ENCODE measurements at places on chromosomes 7 and 10. TPM values are rescaled to one million over a fixed set of nuclear protein-coding genes. Genes with fewer than 3 reads are reported as not detected.

DNA sequence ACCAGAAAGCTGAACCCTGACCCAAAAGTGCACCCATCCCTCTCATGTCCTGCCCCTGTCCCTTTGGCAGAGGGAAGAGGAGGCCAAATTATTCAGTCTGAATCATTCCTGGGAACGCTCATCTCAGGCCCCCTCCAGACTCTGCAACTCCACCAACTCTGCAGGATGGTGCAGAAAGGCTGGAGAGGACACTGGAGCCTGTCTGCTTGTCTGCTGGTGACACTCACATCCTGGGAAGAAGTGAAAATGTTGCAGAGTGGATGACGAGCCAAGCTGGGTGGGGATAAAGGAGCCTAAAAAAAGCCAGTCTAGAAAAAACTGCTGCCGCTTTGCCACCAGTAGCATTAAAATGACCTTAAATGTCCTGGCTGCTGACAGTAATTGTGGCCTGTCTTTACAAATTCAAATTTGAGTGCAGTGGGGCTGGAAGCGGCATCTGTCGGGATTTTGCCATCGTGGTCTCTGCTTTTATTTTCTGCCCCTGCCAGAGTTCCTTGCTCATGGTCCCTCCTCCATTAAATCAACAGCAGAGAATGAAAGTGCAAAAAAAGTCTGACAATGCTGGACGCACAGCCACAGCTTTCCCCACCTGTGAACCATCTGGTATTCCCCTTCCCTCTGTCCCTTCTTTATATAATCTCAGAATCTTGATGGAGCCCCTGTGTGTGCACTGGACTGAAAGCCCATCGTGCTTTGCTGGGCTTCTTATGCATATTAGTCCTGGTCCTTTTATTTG is 63.9 kb downstream of the STK17A start:
- peaks cover 46% of the 10 kb centered on the region for H3K4me1 ChIP-seq
- H3K27ac ChIP-seq = peak overlapping the region; percentile 96
- peaks cover 36% of the 10 kb centered on the region for H3K36me3 ChIP-seq
- no peaks in the 10 kb centered on the region for H3K27me3 ChIP-seq

DNA sequence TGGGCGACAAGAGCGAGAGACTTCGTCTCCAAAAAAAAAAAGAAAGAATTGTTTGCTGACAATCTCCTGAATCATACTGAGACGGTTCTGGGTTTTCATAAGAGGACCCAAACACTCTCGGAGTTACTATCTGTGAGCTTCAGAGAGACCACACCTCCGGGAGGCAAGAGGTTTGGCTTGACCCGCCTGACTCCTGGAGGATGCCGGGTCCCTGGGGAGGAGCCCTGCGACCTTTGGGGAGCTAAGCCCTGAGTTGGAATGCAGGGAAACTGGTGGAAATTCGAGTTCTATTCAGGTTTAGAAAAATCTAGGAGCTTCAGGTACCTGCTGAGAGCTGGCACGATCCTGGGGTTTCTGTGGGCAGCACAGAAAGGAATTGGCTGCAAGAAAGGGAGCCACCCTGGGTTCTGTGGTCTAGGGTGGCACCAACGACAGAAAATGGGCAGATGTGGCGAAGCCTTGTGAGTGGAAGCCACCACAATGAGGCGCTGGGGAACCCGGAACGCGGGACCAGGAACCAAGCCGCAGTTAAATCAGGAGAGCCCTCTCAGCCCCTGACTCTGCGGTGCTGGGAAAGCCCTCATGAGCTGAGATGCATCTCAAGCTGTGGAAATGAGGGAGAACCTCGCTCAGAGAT is 21.9 kb upstream of the GATAD1 start:
- peaks cover 11% of the 10 kb centered on the region for H3K4me1 ChIP-seq
- H3K36me3 ChIP-seq = no peaks in the 10 kb centered on the region
- DNase-seq = no peak
- H3K27me3 ChIP-seq = peaks cover 26% of the 10 kb centered on the region

DNA sequence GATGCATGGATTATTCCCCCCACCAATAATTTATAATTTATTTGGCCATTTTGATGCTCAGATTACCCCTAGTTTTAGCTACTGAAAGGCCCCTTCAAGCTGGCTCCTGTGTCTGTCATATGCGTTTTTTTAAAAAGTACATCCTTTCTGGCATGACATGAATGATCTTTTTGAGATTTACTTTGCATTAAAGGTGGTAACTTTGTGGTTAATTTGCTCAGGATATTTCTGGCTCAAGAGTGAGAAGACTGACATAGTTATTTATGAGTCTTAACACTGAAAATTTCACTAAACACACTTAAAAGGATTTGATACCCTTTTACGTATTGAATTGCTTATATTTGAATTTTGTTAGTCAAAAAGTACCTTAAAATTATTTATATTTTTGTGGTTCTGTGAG is 5.4 kb downstream of the SMC3 start:
- H3K27me3 ChIP-seq = no peaks in the 10 kb centered on the region
- DNase-seq = no peak
- peaks cover 5% of the 10 kb centered on the region for H3K36me3 ChIP-seq
- H3K4me3 ChIP-seq = peak overlapping the region; percentile 34
- peaks cover 56% of the 10 kb centered on the region for H3K4me1 ChIP-seq

DNA sequence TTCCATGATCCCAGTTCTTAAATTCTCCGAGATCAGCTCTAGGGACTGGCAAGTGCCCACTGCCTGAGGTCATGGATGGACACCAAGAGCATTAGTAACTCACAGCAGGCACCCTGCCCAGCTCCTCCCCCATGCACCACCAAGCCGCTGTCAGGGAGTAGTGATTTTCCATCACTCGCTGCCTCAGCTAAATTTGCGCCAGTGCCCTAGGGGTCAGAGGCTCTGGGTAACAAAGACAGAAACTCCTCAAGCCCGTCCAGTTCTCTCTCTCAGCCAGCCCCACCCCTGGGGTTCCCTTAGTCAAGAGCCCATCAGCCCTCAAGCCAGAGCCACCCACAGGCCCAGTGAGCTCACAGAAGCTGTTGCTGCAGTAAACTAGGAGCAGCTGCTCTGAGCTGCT is 30.0 kb downstream of the PAX2 start:
- H3K27me3 ChIP-seq = peaks cover 51% of the 10 kb centered on the region
- H3K36me3 ChIP-seq = peaks cover 5% of the 10 kb centered on the region
- H3K4me3 ChIP-seq = no peak overlapping the region
- no peak overlapping the region for H3K27ac ChIP-seq
- no peak for DNase-seq

GRCh38 chr10:10804998-10805740 is 212.5 kb upstream of the CELF2 start:
- no peaks in the 10 kb centered on the region for H3K4me1 ChIP-seq
- H3K36me3 ChIP-seq = no peaks in the 10 kb centered on the region
- H3K27ac ChIP-seq = no peak overlapping the region
- H3K4me3 ChIP-seq = no peak overlapping the region
- DNase-seq = no peak

DNA sequence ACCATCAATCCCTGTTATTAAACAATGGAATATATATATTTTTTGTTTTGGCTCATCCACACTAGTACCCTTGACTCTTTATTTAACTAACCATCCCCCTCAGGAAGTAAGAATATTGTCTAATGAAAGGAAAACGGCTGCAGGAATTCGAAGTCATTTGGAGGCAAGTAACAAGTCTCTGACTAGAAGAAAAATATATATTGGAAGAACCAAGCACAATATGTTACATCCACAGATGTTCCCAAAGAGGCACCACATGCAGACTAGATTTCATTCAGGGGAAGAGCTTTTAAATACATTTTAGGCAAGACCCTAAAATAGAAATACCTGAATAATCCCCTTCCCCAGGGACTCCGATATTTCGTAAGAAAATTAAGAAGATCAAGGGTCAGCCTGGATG is 104.5 kb downstream of the GRM3 start:
- no peak overlapping the region for H3K27ac ChIP-seq
- no peak for DNase-seq

- no peaks in the 10 kb centered on the region for H3K27me3 ChIP-seq
- H3K36me3 ChIP-seq = no peaks in the 10 kb centered on the region
- H3K4me1 ChIP-seq = no peaks in the 10 kb centered on the region
- no peak overlapping the region for H3K4me3 ChIP-seq
These were observed 49.2 kb downstream of the RHOBTB1 start for GRCh38 chr10:60894786-60895185.

- no peaks in the 10 kb centered on the region for H3K27me3 ChIP-seq
- H3K4me3 ChIP-seq = no peak overlapping the region
- DNase-seq = no peak
- no peak overlapping the region for H3K27ac ChIP-seq
- H3K36me3 ChIP-seq = no peaks in the 10 kb centered on the region
These were observed 160.8 kb upstream of the NPSR1 start for GRCh38 chr7:34497153-34497777.

- H3K36me3 ChIP-seq = peaks cover 55% of the 10 kb centered on the region
- H3K27ac ChIP-seq = peak overlapping the region; percentile 38
- DNase-seq = no peak
- no peaks in the 10 kb centered on the region for H3K27me3 ChIP-seq
- H3K4me1 ChIP-seq = peaks cover 66% of the 10 kb centered on the region
- no peak overlapping the region for H3K4me3 ChIP-seq
These were observed 30.3 kb downstream of the PIK3CG start for GRCh38 chr7:106895246-106895864.

GRCh38 chr7:11605749-11606148 is 226.2 kb downstream of the THSD7A start:
- H3K4me3 ChIP-seq = no peak overlapping the region
- H3K27ac ChIP-seq = no peak overlapping the region
- no peaks in the 10 kb centered on the region for H3K4me1 ChIP-seq
- no peaks in the 10 kb centered on the region for H3K27me3 ChIP-seq
- DNase-seq = no peak

- no peaks in the 10 kb centered on the region for H3K4me1 ChIP-seq
- peak overlapping the region; percentile 63 for H3K27ac ChIP-seq
- no peaks in the 10 kb centered on the region for H3K36me3 ChIP-seq
- no peak for DNase-seq
- H3K27me3 ChIP-seq = peaks cover 22% of the 10 kb centered on the region
These were observed 5.8 kb downstream of the ZNF365 start for GRCh38 chr10:62380016-62380415.

DNA sequence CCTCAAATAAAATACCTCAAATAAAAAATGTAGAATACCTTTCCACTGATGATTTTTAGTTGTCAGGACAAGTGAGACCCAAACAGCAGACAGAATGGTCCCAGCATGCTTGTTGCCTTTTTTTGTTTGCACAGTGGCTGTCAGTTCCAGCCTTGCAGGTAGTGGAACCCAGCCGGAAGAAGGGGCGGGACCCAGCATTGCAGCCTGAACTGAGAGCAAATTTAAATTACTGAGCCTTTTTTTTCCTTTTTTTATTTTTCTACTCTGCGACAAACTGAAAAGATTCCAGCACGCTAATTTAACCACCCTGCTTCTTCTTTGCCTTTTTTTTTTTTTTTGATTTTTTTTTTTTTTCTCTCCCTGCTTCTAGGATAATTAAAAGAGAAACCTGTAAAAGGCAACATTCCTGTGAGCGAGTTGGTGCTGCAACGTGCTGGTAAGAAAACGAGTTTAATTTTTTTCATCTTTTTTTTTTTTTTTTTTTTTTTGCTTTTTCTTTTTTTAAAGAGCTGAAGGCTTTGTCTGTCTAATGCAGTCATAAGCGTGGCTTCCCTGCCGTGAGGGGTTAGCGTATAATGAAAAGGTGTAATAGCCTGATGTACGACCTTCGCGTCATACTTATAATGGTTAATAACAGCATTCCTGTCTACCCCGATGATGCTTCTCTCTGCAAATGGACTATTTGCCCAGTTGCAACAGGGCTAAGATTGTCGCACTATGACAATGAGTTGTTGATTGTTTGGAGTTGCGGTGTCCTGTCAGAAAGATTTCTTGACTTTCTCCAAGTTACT is 555.3 kb upstream of the CELF2 start:
- no peaks in the 10 kb centered on the region for H3K36me3 ChIP-seq
- H3K4me3 ChIP-seq = no peak overlapping the region
- no peak overlapping the region for H3K27ac ChIP-seq
- no peak for DNase-seq

- peaks cover 12% of the 10 kb centered on the region for H3K27me3 ChIP-seq
- no peak overlapping the region for H3K27ac ChIP-seq
- no peaks in the 10 kb centered on the region for H3K36me3 ChIP-seq
- H3K4me3 ChIP-seq = no peak overlapping the region
- DNase-seq = no peak
- no peaks in the 10 kb centered on the region for H3K4me1 ChIP-seq
These were observed 102.9 kb upstream of the PHYHIPL start for GRCh38 chr10:59073456-59074053.

- no peak overlapping the region for H3K27ac ChIP-seq
- H3K27me3 ChIP-seq = peaks cover 6% of the 10 kb centered on the region
- H3K4me1 ChIP-seq = peaks cover 22% of the 10 kb centered on the region
- no peaks in the 10 kb centered on the region for H3K36me3 ChIP-seq
- DNase-seq = no peak
These were observed 20.8 kb downstream of the PILRA start for GRCh38 chr7:100394077-100394476.

GRCh38 chr10:69468751-69469089 is 17.5 kb downstream of the TSPAN15 start:
- H3K36me3 ChIP-seq = no peaks in the 10 kb centered on the region
- H3K4me1 ChIP-seq = no peaks in the 10 kb centered on the region
- no peak for DNase-seq
- H3K27me3 ChIP-seq = peaks cover 2% of the 10 kb centered on the region

DNA sequence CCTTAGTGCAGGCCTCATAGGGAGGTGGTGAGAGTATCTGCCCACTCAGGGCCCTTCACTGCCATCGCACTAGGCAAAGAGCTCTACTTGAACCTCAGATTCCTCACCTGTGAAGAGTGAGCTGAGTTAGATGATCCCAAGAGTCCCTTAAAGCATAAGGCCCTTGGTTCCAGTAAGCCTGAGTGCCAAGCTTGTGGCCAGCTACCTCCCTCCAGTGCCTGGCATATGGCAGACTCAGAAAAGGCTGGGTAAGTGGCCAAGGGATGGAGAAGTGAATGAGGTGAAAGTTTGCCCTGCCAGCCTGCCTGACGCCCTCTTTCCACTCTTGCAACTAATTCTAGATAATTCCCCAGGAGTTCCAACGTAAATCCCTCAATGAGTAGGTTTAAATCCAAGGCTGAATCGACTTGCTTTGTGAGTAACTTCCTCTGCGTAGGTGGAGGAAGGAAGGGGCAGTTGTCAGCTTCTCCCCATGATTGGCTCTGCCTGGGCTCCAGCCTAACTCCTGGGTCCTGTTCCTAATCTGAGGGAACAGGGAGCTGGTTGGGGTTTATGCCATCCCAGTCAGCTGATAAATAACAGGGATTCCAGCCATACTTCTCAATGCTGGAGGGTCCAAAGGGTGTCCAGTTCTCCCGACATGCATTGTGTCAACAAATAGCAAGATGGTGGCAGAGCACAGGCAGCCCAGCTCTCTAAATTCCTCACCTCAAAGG is 14.2 kb downstream of the DUSP5 start:
- H3K27ac ChIP-seq = no peak overlapping the region
- H3K36me3 ChIP-seq = peaks cover 6% of the 10 kb centered on the region
- H3K4me1 ChIP-seq = no peaks in the 10 kb centered on the region
- H3K4me3 ChIP-seq = no peak overlapping the region

RBAK gene
- 23.9 TPM for total RNA-seq

C10orf62 gene
- total RNA-seq = not detected

CFAP70 gene
- total RNA-seq = 6.7 TPM

CLDN15 gene
- total RNA-seq = 52.7 TPM

LRRD1 gene
- total RNA-seq = 0.18 TPM

Data from naive thymus-derived CD8-positive, alpha-beta T cell (primary cell).